Fibroblast of the aortic adventitia (primary cell): ENCODE measurements at places on chromosomes 2 and 18.

DNA sequence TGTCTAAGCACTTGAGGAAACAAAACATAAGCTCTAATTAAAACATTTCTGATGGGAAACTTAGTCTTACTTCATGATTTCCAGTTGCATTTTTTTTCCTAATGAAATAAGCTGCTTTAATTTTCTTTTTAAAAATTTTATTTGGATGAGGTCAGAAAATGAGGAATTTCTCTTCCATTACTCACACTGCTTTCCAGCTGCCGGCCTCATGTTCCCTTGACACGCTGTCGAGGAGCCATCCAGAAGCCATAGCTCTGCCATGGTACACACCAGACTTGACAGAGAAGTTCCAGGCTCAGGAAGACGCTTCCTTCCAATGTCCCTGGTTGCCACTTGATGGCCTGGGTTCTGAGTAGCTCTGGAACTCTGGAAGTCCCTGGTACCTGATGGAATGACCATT lies 12.1 kb upstream of the MAPRE2 start:
- DNase-seq, result peak; percentile 51

- DNase-seq, result no peak
Observed at GRCh38 chr18:11674119-11674518, 14.9 kb upstream of the GNAL start.

GRCh38 chr2:175404839-175405238 lies 223.3 kb upstream of the ATP5MC3 start:
- DNase-seq, result no peak

- no peak for DNase-seq
Observed at GRCh38 chr18:78080081-78080480, 830.4 kb downstream of the GALR1 start.

DNA sequence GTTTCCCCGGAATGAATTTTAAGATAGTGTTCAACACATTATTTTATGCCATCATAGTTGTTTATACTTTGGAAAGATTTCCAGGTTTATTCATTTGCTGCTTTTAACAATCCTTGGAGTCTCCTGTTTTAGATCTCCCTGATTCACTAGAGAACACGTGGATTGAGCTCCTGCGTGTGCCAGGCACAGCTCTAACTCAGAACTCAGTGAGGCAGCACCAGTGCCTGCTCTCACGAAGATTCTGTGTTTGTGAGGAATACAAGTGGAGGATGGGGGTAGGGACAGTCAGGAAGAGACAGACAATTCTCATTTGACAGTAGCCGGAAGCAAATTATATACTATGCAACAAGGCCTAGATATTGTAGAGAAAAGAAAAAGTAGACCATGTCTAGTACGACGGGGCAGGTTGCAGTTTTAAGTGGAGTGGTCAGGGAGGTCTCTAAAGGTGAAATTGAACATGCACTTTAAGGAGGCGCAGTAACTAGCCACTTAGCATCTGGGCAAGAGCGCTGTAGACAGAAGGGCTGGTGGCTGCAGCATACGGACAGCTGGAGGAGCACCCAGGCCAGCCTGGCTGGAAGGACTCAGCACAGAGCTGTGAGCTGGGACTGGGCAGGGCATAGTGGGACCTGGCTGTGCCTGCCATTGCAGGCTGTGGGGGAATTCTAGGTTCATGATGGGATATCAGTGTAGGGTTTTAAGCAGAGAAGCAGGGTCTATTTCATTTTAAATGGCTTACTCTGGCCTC lies 24.3 kb downstream of the RNF144A start:
- no peak for DNase-seq

DNA sequence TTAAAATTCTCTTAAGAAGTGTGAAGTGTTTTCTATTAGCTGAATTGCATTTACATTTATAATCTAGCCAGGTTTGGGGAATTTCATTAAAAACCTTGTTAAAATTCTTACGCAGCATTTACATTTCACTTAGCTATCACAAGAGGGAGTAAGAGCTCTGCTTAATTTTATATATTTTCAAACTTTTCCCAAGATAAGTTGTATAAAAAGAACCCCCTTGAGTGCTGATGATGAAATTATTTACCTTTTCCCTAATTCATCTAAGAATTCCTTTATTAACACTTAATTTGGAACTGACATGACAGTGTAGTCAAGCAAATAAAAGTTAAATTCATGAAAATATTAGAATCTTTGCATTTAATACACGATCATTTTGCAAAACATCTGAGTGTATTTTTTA lies 54.2 kb upstream of the ZSWIM2 start:
- peak; percentile 45 for DNase-seq

GRCh38 chr2:202339071-202339870 lies 36.9 kb upstream of the BMPR2 start:
- peak; percentile 54 for DNase-seq

DNA sequence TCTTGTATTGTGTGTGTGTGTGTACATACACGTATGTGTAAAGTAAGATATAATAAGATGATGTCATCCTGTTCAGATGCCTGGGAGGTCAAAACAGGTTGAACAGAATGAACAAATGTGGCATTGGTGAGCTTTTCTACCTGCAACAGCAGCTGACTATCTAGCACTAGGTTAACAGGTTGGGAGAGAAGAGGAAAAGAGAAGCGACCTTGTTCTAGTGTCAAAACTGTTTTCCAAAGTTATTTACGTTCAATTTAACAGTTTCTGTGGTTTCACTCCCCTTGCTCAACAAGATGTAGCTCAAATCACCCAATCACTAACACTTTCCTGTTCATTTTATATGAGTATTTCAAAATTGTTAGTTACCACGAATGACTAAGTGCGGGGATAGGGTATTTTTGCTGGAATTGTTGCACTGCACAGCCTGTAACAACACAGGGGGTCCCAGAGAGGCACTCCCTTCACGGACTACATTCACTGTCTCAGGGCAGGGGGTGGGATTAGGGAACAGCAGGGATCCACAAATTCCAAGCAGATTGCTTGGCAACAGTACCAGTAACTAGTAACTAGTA lies 67.5 kb upstream of the DTNB start:
- DNase-seq, result no peak

DNA sequence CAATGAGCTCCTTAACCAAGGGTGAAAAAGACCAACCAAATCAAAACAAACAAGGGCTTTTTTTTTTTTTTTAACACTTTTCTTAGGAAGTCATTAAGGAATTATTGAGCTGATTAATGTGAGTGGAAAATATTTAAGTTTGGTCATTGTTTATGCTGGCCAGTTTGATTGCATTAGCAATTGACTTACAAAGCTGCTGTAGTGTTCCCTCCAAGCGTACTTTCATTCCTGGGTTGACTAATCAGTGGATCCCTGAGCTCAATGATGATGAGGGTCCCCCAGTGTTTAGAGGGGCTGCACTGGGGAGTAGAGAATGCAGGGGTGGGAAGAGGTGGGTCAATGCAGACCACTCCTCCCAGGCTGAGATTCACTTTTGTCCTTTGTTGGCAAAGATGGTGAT lies 119.3 kb downstream of the PRKCE start:
- DNase-seq, result peak; percentile 34

DNA sequence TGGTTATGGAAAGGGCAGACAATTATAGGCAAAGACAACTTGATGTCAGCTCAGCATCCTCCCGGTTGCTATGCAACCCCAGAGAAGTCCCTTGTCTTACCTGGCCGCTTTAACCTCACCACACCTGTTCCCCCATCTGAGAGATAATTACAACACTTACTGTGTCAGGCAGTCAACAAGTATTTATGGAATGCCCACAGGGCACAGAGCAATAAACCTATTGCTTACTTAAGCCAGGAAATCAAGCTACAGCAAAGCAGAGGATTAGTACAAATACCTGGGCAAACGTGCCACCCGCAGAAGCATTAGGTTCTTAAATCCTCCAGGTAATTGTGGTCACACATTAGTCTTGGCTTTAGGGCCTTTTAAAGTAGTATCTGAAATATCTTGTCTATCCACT lies 320.4 kb upstream of the REV1 start:
- DNase-seq, result no peak

- no peak for DNase-seq
Observed at GRCh38 chr2:2422621-2423020, 91.5 kb upstream of the MYT1L start.

DNA sequence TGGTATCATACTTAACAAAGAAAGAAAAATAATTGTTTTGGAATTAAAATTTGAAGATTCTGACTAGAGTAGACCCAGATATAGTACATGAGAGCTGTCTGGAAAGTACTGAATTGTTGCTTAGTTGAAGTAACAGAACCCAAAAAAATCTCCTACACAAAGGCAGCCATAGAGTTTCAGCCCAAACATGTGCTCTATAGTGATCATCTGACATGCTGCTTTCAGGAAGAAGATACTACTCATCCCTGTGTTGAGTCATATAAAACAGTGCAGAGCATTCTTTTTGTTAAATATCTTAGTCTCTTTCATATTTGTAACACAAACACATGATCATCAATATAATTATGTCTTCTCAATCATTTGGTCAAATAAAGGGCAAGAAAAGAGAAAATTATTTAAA lies 84.8 kb upstream of the PTPRM start:
- no peak for DNase-seq

DNA sequence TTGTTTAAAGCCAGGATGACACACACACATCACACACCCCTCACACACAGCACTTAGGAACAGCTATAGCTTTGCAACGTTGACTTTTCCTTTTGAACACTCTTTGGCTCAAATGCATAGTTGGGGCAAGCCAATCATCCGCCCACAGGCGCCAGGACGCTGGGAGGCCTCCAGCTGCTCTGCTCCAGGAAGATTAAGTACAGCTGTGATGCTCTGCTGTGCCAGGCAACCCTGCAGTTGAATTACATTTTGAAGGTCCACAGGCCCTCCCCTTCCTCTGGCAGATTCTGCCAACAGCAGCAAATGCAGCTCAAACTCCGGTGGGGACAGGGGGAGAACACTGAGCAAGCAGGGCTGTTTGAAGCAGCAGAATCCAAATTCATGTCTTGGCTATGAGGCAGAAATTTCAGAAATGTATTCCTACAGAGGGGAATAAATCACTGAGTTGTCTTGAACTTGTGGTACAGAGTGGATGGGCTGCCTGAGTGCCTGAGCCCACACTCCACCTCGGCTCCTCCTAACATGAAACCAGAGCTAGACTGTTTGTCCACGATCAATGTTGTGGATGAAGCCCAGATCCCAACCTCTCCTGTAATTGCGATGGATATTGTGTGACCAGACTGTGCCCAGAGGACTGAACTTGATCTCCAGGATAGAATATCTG lies 86.5 kb upstream of the PPP1CB start:
- DNase-seq, result peak; percentile 98

DNA sequence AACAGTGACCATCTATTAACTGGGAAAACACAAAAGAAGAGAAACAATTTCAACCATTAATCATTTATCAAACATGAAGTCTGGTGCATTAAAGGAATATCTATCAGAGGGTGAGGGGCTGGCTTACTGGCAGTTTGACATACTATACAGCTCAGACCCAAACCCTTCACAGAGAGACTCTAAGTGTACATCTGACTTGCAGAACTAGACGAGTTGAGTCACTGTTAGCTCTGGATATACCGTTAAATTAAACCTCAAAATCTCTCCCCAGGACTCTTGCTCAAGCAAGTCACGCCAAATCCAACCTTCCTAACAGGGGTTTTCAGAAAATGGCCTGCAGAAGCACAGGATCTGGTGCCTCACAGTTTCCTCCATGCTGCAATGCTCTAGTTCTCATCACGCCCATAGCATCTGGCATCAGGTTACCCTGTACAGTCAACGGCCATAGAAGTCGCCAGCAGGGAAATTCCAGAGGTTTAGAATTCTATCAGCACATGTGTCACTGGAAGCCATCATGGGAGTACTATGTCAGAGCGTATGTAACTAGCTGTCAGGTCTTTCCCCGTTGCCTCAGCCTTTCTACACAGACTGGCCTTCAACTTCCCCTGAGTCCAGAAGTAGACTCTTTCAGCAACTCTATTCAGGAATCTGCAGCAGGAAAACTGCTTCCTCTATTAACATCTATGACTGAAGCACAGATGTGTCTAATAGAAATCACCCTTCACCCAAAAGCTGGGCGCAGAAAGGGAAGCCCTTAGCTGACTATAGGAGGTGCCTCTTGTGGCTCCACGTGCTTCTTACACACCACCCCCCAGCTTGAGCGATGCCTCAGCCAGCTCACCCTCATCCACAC lies 9.3 kb downstream of the TGOLN2 start:
- DNase-seq, result peak; percentile 81

DNA sequence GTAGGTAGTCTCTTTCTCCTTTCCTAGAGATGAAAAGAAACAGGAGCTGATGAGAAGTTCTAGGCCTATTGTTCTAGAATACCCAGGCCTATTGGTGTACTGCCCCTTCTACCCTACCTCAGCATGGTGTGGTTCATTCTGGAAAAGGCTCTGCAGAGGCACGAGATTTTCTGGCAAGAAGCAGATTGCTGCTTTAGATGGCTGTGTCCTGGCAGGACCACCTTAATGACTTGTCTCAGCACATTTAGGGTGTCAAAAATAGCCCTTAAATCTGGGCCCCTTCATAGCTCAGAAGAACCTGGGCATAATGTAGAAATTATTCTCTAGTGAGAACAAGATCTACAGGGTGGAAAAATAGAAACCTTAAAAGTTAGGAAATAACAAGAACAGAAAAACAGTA lies 87.9 kb downstream of the BCL2L11 start:
- no peak for DNase-seq

- DNase-seq, result no peak
Observed at GRCh38 chr2:8418721-8419120, 263.1 kb upstream of the ID2 start.

- DNase-seq, result no peak
Observed at GRCh38 chr2:210536973-210537650, 19.3 kb upstream of the CPS1 start.

DNA sequence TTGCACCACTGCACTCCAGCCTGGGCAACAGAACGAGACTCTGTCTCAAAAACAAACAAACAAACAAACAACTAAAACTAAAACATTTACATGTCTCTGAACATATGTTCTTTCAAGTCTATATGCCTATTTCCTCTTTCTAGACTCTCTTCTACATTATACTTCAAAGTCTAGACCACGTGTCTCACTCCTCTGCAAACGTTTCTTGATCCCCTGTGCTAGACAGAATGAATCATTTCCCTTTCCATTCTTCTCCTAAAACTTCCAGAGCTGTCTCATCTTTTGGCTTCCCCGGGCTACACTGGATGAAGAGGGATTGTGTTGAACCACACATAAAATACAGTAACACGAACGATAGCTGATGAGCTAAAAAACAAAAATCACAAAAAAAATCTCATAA lies 67.1 kb downstream of the BAZ2B start:
- DNase-seq, result peak; percentile 37

GRCh38 chr2:203584784-203585183 lies 49.7 kb upstream of the RAPH1 start:
- no peak for DNase-seq

GRCh38 chr2:234169674-234170073 lies 119.2 kb downstream of the SPP2 start:
- no peak for DNase-seq

DNA sequence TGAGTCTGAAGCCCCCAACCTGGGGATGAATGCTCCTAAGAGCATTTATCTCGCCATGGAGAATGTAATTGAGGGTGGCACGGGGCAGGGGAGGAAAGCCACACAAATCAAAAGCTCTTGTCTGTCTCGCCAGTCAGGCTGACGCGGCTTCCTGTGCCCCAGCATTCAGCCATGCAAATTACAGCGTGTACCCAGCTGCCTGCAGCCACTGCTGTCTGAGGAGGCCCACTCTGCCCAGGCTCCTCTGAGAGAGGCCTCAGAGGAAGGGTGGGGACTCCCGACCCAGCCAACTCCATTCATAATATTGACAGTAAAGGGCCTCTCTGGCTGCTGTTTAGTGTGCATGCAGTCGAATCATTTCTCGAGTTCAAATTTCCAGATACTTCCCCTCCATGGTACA lies 22.0 kb downstream of the SMAD7 start:
- peak; percentile 69 for DNase-seq

GRCh38 chr2:210003359-210003758 lies 921 bp downstream of the RPE start:
- peak; percentile 59 for DNase-seq

GRCh38 chr18:13218368-13218991 lies at the start of gene LDLRAD4:
LDLRAD4 (plus strand) TSS chr18:13218760.
- no peak for DNase-seq
